Mucosa of gallbladder (tissue), 1 donor: ENCODE measurements at places on chromosomes 6 and 20. TPM values are rescaled to one million over a fixed set of nuclear protein-coding genes. Genes with fewer than 3 reads are reported as not detected.

DNA sequence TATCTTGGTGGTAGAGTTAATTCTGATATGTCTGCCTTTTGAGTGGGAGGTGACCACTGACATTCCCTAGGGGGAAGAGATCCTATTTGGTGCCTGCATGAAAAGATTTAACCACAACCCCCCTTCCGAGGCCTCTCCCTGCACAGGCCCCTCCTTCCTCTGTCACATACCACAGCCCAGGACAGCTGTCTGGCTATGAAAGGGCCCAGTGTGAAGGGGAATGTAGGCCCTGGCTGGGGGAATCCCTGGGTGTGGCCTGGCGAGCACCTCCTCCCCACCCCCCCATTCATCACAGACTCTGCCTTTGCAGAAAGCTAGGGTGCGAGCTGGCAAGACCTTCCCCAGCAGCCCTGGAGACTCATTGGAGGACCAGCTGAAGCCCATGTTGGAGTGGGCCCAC, 27.4 kb upstream of the MAPRE1 start:
- no peak for DNase-seq

GRCh38 chr20:33009214-33010132, 2.0 kb downstream of the BPIFB2 start:
- DNase-seq = no peak

DNA sequence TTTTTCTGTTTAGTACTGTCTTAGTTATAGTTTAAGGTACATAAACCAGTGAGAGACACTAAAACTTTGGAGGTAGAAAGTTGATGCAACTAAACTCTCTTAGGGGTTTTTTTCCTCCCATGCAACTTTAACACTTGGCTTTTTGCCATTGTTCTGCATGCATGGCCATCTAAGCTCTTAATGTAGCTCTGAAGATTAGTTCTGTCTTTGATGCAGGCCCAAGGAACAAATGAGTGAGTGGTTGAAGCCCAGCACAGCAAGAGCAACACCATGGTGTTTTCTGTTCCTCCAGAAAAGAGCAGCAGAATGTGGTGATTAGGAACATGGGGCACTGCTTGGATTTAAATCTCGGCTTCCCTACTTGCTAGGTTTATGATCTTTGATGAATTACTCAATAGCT, 89.3 kb downstream of the L3MBTL3 start:
- DNase-seq = no peak

DNA sequence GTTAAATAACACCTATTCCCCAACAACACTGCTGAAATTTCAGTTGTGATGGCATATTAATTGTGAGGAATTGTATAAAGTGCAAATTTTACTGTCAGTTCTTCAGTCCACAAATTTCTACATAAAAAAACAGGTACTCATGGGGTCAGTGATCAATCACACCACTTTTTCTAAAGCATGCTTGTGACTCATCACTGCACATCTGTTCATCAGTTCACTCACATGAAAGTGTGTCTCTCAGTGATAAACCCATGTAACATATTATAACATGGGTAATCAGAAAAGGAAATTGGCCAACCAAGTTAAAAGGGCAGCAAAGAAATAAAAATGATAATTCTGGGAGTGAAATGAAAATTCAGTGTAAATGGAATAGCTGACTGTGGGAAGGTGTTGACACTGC, 234.7 kb upstream of the FKBP1C start:
- no peak for DNase-seq

The TBX18 gene
- total RNA-seq = 1.4 TPM
